ENCODE measurements at places on chromosomes 5 and 9.

GRCh38 chr9:13179257-13179656 is 100.2 kb downstream of the MPDZ start:
- no peak for DNase-seq

- DNase-seq, result no peak
Measured at GRCh38 chr9:8764051-8764450, 964.5 kb upstream of the DMAC1 start.

- no peak for DNase-seq
Measured at GRCh38 chr5:80592105-80592504, 22.0 kb upstream of the ANKRD34B start.

GRCh38 chr5:146765089-146765832 is 113.3 kb downstream of the PPP2R2B start:
- DNase-seq, result no peak
